ENCODE measurements at places on chromosomes 13 and 19.

DNA sequence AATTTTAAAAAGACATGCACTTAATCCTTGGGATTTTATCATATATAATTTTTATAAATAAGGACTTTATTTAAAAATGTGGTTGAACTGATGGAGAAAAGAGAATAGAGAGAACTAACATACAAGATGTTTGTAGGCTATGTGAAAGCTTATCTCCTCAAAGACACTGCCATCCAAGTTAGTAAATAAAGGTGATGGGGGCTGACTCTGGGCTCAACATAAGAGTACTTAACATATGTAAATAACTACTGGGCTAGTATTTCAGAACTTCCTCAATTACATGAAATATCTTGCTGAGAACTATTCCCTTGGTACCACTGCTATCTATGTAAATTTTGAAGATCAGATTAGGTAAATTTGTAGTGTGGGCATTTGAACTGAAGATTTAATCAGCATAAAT lies 1017.3 kb upstream of the PCDH20 start:
- no peak for DNase-seq

GRCh38 chr13:44171861-44172260 lies 201.8 kb upstream of the SERP2 start:
- DNase-seq = no peak

DNA sequence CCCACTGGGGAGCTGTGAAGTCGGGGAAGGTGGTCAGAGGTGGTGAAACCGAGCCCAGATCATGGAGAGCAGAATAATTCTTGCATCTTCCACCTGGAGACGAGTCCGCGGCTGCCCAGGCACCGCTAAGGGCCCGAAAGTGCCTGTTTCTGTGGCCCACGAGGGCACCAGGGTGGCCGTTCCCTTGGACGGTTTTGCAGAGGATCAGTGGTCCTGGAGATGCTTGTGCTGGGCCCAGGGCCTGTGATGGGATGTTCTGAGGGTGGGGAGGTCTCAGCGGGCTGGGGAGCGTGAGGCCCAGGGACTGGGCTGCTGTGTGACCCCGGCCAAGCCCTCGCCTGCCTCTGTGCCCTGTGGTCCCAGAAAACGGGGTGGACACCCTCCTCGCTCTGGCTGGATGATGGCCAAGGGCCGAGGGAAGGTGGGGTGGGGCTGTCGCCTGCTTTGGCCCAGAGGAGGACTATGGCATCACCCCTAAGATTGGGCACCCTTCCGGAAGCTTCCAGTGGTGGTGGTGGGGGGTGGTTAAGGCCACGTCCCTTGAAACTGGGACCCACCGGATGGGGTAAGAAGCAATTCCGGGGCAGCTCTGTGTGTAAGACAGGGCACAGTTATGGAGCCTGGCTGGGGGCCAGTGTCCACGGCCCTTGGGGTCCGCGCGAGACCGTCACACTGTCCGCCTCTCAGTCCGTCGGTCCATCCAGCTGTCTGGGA lies 51.3 kb upstream of the NFIC start:
- no peak for DNase-seq

- DNase-seq = no peak
Observed at GRCh38 chr13:85772367-85772766, 26.9 kb downstream of the SLITRK6 start.

GRCh38 chr13:62193919-62194318 lies 778.3 kb upstream of the PCDH20 start:
- DNase-seq = no peak
